ENCODE measurements at places on chromosomes 5 and 9. TPM values are rescaled to one million over a fixed set of nuclear protein-coding genes. Genes with fewer than 3 reads are reported as not detected.
A peak's percentile ranks its signal among the peaks of the same experiment; 100 is the strongest.

GRCh38 chr5:92418341-92418740, 1035.2 kb upstream of the ARRDC3 start:
- DNase-seq = no peak
- H3K27me3 ChIP-seq = no peaks in the 10 kb centered on the region
- H3K4me1 ChIP-seq = no peaks in the 10 kb centered on the region
- H3K27ac ChIP-seq = no peak overlapping the region
- no peaks in the 10 kb centered on the region for H3K36me3 ChIP-seq
- H3K4me3 ChIP-seq = no peak overlapping the region

GRCh38 chr9:127923771-127924170, 6.8 kb downstream of the PIP5KL1 start:
- H3K27me3 ChIP-seq = peaks cover 6% of the 10 kb centered on the region
- H3K4me3 ChIP-seq = no peak overlapping the region
- no peak overlapping the region for H3K27ac ChIP-seq
- H3K4me1 ChIP-seq = peaks cover 18% of the 10 kb centered on the region

- no peaks in the 10 kb centered on the region for H3K27me3 ChIP-seq
- H3K4me3 ChIP-seq = peak overlapping the region; percentile 39
- H3K36me3 ChIP-seq = peaks cover 8% of the 10 kb centered on the region
These were observed 12.8 kb downstream of the NOTCH1 start for GRCh38 chr9:136532799-136533774.

DNA sequence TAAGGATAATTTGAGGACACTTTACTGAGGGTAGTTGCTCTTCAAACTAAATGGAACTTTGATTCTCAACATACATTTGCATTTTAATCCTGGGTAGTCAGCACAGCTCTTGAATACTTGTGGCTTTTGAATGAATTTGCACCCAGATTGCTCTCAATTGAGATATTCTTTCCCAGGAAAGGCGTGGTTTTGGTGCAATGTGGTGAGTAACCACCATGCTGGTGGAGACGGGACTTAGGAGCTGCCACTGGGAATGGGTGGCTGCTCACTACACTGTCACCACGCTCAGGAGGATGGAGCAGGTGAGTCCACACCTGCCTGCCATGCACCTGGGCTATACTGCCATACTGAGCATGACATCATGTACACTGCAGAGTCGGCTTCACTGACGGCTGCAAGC, 99.2 kb downstream of the IRX1 start:
- H3K27ac ChIP-seq = no peak overlapping the region
- DNase-seq = no peak
- no peaks in the 10 kb centered on the region for H3K36me3 ChIP-seq
- H3K27me3 ChIP-seq = no peaks in the 10 kb centered on the region
- H3K4me3 ChIP-seq = no peak overlapping the region
- no peaks in the 10 kb centered on the region for H3K4me1 ChIP-seq

DNA sequence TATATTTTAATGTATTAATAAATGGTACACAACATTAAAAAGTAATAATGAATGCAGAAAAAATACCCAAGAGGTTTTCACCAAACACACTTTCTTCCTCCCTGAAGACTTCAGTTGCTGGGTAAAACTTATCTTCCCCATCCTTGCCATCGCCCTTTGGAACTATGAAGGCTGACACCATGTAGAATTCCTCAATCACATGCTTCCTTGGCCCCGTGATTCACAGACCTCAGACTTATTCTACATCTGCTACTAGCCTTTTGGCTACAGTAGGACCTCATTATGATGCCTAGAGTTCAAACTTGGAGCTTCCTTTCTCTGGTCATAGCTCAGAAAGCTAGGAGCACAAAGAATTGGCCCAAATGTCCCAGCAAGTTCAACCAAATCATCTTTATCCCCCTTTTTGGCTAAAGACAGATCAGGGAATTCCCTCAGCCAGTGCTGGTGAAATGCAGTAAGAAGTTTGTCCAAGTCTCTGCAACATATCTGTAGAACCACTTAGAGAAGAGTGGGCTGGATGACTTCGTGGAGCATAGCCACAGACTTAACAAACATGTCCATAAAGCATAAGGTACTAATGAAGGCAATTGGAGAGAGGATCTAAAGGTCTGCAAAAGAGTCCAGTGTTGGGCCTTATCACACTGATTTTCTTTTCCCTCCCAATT, 253.5 kb downstream of the SEC61B start:
- H3K36me3 ChIP-seq = no peaks in the 10 kb centered on the region
- H3K27ac ChIP-seq = no peak overlapping the region
- no peaks in the 10 kb centered on the region for H3K4me1 ChIP-seq
- peaks cover 12% of the 10 kb centered on the region for H3K27me3 ChIP-seq
- DNase-seq = no peak
- no peak overlapping the region for H3K4me3 ChIP-seq

- H3K27ac ChIP-seq = no peak overlapping the region
- no peaks in the 10 kb centered on the region for H3K36me3 ChIP-seq
- H3K27me3 ChIP-seq = peaks cover 44% of the 10 kb centered on the region
- peak; percentile 25 for DNase-seq
- peak overlapping the region; percentile 66 for H3K4me3 ChIP-seq
These were observed 23.2 kb upstream of the PTGS1 start for GRCh38 chr9:122347348-122348287.

GRCh38 chr5:135503871-135504270, 31.9 kb downstream of the NEUROG1 start:
- peaks cover 9% of the 10 kb centered on the region for H3K4me1 ChIP-seq
- no peak for DNase-seq
- no peaks in the 10 kb centered on the region for H3K36me3 ChIP-seq
- H3K27ac ChIP-seq = no peak overlapping the region
- H3K4me3 ChIP-seq = no peak overlapping the region

- DNase-seq = no peak
- H3K4me3 ChIP-seq = no peak overlapping the region
- H3K27me3 ChIP-seq = peaks cover 62% of the 10 kb centered on the region
- no peaks in the 10 kb centered on the region for H3K36me3 ChIP-seq
- peaks cover 8% of the 10 kb centered on the region for H3K4me1 ChIP-seq
These were observed 878 bp upstream of the HMCN2 start for GRCh38 chr9:130264414-130265350.

GRCh38 chr5:150589862-150590601, 50.4 kb upstream of the SYNPO start:
- H3K27me3 ChIP-seq = no peaks in the 10 kb centered on the region
- H3K4me3 ChIP-seq = no peak overlapping the region
- H3K4me1 ChIP-seq = no peaks in the 10 kb centered on the region
- no peaks in the 10 kb centered on the region for H3K36me3 ChIP-seq
- DNase-seq = no peak

- no peak for DNase-seq
- H3K4me1 ChIP-seq = no peaks in the 10 kb centered on the region
- no peaks in the 10 kb centered on the region for H3K27me3 ChIP-seq
- no peak overlapping the region for H3K27ac ChIP-seq
- H3K36me3 ChIP-seq = peaks cover 29% of the 10 kb centered on the region
These were observed 157.1 kb downstream of the PARP8 start for GRCh38 chr5:50823568-50823967.

GRCh38 chr9:95834281-95834907, 41.1 kb upstream of the ERCC6L2 start:
- DNase-seq = no peak
- H3K36me3 ChIP-seq = no peaks in the 10 kb centered on the region
- H3K4me1 ChIP-seq = peaks cover 6% of the 10 kb centered on the region
- H3K27ac ChIP-seq = no peak overlapping the region

- no peak for DNase-seq
- no peaks in the 10 kb centered on the region for H3K36me3 ChIP-seq
- no peak overlapping the region for H3K4me3 ChIP-seq
- no peaks in the 10 kb centered on the region for H3K27me3 ChIP-seq
These were observed 7.6 kb upstream of the PRRC2B start for GRCh38 chr9:131386281-131386680.

DNA sequence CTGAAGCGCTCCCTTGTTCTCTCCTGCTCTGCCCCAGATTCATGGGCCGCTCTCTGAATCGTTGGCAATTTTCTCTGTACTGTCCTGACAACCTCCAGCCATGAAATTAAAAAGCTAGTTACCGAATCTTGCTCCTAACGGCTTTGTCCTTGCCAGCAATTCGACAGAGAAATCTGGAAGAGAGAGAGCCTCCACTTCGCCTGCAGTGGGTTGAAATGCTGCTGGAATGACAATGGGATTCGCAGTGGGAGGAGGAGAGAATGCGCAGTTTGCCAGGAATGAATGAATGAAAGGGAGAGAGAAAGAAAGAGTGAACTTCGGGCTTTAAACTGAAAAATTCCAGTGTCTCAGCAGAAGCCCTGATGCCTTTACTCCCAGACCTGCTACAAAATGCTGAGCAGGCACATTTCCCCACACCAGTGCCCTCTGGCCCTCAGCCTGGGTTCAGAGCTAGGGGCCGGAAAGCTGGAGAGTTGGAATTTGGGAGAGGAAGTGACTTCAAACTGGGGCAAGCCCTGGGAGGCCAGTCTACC, 11.5 kb upstream of the BOD1 start:
- H3K27ac ChIP-seq = no peak overlapping the region
- no peak for DNase-seq
- peaks cover 3% of the 10 kb centered on the region for H3K27me3 ChIP-seq
- H3K4me3 ChIP-seq = no peak overlapping the region

DNA sequence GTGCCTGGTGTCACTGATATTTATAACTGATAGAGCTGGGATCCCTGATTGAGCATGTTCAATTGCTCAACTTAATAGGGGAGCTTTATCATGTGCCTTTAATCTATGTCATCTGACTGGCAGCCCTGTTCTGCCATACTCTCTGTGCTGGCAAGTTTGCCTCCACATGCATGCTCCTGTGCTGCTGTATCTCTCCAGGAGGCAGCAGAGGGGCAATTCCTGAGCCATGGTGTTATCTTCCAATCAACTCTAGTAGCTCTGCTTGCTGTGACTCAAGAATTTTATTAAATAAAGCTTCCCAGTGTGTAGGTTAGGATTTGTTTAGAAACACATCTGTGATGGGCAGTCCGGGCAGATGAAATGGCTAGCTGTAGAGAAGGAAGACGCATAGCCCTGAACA, 642.0 kb downstream of the KIF4B start:
- no peak overlapping the region for H3K27ac ChIP-seq
- no peaks in the 10 kb centered on the region for H3K36me3 ChIP-seq
- H3K4me1 ChIP-seq = no peaks in the 10 kb centered on the region
- no peak overlapping the region for H3K4me3 ChIP-seq
- peaks cover 4% of the 10 kb centered on the region for H3K27me3 ChIP-seq

- no peaks in the 10 kb centered on the region for H3K4me1 ChIP-seq
- no peaks in the 10 kb centered on the region for H3K27me3 ChIP-seq
- H3K4me3 ChIP-seq = no peak overlapping the region
- no peak for DNase-seq
- H3K27ac ChIP-seq = no peak overlapping the region
- H3K36me3 ChIP-seq = no peaks in the 10 kb centered on the region
These were observed 34.0 kb upstream of the SYNPO start for GRCh38 chr5:150606476-150606875.

GRCh38 chr5:137303509-137303908, 195.6 kb downstream of the SPOCK1 start:
- no peak overlapping the region for H3K27ac ChIP-seq
- H3K4me1 ChIP-seq = no peaks in the 10 kb centered on the region
- DNase-seq = no peak
- no peaks in the 10 kb centered on the region for H3K36me3 ChIP-seq
- no peak overlapping the region for H3K4me3 ChIP-seq

- H3K4me3 ChIP-seq = no peak overlapping the region
- no peak overlapping the region for H3K27ac ChIP-seq
- DNase-seq = no peak
- H3K36me3 ChIP-seq = no peaks in the 10 kb centered on the region
- H3K4me1 ChIP-seq = no peaks in the 10 kb centered on the region
- H3K27me3 ChIP-seq = peaks cover 20% of the 10 kb centered on the region
These were observed 19.3 kb upstream of the HSPA9 start for GRCh38 chr5:138594305-138595058.

- peaks cover 8% of the 10 kb centered on the region for H3K27me3 ChIP-seq
- H3K36me3 ChIP-seq = no peaks in the 10 kb centered on the region
- no peak for DNase-seq
- H3K4me3 ChIP-seq = no peak overlapping the region
- no peak overlapping the region for H3K27ac ChIP-seq
These were observed 87.5 kb upstream of the GAS1 start for GRCh38 chr9:87034841-87035240.

GRCh38 chr5:59149271-59149670, 566.4 kb downstream of the RAB3C start:
- DNase-seq = no peak
- peaks cover 16% of the 10 kb centered on the region for H3K4me1 ChIP-seq
- H3K36me3 ChIP-seq = no peaks in the 10 kb centered on the region

DNA sequence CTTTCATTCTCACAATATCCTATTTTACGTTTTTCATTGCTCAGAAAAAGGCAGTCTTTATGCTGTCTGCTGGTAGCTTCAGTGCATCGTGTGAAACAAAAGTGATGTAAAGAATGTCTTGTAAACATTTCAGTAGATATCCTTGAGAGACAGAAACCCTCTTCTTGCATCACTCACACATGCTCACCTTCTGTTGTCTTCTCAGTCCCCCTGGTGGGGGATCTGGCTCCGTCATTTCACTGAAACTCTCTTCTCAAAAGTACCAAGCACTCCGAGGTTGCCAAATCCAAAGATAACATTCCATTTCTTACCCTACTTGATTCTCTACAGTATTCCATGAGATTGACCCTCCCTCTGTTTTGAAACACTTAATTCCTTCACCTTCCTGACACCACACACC, 46.1 kb upstream of the PCA3 start:
- H3K4me3 ChIP-seq = no peak overlapping the region
- no peaks in the 10 kb centered on the region for H3K36me3 ChIP-seq
- H3K27me3 ChIP-seq = peaks cover 19% of the 10 kb centered on the region
- no peaks in the 10 kb centered on the region for H3K4me1 ChIP-seq
- no peak for DNase-seq

DNA sequence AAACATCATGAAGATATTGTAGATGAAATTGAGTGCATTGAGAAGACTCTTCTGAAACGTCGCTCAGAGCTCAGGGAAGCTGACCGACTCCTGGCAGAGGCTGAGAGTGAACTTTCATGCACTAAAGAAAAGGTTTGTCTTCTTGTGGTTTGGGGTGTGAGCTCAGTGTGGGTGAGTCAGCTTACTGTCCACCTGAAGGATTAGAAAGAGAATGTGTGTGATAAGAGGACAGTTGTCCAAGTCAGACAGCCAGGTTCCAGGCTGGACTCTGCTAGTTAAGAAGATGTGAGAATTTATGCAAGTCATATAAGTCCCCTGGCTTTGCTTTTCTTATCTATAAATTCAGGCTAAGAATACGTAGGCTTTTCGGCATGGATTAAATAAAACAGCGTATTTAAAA, 46.9 kb downstream of the RAB14 start:
- no peaks in the 10 kb centered on the region for H3K27me3 ChIP-seq
- DNase-seq = no peak
- H3K36me3 ChIP-seq = peaks cover 56% of the 10 kb centered on the region
- H3K27ac ChIP-seq = peak overlapping the region; percentile 30

DNA sequence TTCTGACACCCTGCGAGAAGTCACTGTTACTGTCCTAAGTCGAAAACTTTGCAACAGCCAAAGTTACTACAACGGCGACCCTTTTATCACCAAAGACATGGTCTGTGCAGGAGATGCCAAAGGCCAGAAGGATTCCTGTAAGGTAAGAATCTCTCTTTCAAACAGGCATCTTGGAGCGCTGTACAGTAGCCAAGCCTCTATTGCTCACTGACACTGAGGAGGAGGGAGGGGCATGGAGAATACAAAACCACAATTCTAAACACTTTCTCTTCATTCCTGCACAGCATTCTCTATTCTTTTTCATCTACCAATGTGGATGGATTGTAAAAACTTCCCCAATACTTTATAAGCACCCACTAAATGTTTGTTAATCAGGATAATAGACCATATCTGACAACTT, 7.4 kb downstream of the GZMK start:
- peaks cover 39% of the 10 kb centered on the region for H3K4me1 ChIP-seq
- no peak for DNase-seq
- H3K27me3 ChIP-seq = no peaks in the 10 kb centered on the region
- H3K27ac ChIP-seq = no peak overlapping the region
- H3K4me3 ChIP-seq = no peak overlapping the region

The KCNT1 gene
- not detected for total RNA-seq

The C1QTNF2 gene
- total RNA-seq = not detected

The HMMR gene
- total RNA-seq = 118 TPM

The LCN1 gene
- not detected for total RNA-seq

The TRPM3 gene
- not detected for total RNA-seq

The ROPN1L gene
- not detected for total RNA-seq

Measured in activated CD4-positive, alpha-beta memory T cell treated with anti-CD3 and anti-CD28 coated beads for 36 hours (primary cell).